ENCODE measurements at places on chromosomes 16 and 17. TPM values are rescaled to one million over a fixed set of nuclear protein-coding genes. Genes with fewer than 3 reads are reported as not detected.

DNA sequence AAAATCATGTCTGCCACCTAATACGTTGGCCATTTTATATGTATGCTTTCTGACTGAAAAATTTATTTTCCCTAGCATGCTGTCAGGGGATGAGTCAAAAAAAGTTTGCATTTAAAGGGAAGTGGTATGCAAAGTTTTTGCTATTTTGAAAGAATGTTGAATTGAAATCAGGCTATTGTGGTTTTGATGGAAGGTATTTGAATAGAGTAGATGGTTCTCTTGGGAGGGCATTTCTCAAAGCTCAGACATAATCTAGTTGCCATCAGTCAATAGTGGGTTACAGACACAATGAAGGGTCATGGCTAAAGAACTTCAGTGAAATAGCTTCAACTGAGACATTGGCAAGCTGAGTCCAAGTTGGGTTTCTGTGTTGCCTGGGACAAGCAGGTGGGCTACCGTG lies 102.4 kb downstream of the MAP2K6 start:
- DNase-seq, result no peak

DNA sequence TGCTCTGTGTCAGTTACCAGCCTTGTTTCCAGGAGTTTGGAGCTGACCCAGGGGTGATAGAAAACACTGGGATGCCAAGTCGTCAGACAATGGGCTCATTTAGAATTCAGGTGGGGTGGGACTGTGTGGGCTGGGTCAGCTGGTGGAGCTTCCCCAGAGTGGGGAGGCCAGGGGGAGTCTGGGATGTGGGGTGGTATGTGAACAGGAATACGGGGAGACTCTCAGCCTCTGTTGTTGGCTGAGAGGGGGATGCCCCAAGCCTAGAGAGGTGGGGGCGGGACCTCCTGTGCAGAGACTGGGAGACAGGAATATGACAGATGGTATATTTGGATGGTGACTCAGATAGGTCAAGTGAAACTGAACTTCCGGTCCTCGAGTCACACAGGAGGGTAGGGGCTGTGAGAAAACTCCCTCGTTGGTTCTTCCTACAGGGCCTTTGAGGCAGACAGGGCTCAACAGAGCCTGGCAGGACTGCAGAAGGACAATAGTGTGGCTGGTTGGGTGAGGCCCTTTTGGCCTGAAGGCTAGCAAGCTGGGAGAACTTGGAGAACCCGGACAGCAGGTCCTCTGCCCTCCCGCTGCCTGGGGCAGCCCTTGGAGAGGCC lies 23.7 kb downstream of the CDH1 start:
- DNase-seq, result no peak

DNA sequence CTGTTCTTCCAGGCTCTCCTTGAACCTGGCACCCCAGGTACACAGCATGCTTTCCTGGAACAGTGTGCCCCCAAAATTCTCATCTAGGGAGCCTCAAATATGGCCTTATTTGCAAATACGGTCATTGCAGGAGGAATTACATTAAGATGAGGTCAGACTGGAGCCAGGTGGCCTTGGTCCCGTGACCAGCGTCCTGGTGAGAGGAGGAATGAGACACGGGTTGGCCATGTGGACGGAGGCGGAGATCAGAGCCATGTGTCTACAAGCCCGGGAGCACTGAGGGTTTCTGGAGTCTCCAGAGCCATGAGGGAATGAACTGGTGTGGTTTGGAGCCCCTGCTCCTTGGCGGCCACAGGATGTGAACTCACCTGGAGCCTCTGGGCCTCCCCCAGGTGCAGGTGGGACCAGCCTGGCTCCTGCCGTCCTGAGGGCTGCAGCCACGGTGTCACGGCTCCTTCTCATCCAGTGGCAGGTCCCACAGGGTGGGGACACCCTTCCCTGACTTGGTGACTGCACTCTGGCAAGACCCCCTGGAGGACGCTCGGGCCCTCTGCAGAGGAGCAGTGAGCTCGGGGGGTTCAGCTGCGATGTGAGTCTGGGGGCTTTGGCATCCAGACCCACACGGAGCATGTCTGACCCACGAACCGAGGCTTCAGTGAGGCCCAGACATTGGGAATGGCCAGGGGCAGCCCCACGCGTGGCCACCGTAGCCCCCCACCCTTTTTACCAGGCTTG lies 21.8 kb upstream of the GNG13 start:
- no peak for DNase-seq

GRCh38 chr17:48137656-48138055 lies 30.1 kb downstream of the SNX11 start:
- DNase-seq, result no peak

DNA sequence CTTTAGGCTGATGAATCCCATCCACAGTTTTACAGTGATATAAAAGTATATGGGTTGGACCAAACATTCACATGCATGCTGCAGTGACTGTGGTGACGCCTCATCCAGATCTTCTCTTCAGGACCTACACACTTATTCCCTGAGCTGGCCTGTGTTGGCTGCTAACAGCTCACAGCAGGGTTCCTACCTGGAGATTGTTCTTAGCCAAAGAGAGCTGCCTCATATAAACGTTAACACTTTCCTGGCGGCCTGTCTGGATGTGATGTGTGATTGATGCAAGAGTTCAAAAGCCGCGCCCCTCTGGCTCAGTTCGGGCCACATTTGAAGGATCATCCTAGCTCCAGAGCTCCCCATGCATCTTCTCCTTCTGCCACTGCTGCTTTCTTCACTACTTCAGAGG lies 93.0 kb upstream of the NETO2 start:
- no peak for DNase-seq

GRCh38 chr17:10421211-10421610 lies 539 bp downstream of the MYH8 start:
- no peak for DNase-seq

DNA sequence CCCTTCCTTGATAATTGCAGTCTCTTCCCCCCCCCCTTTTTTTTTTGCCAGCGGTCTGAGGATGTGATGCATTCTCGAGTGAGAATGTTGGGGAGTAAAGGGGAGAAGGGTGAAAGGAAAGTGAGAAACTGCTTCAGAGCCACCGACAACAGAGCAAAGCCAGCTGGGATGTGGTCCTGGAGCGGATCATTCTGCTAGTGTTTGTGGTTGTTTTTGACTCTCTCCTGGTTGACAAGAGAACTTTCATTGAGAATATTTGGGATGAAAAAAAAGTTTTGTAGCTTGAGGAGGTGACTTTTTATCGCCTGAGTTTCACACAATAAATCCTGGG lies 1.3 kb downstream of the NF1 start:
- DNase-seq, result peak; percentile 40

DNA sequence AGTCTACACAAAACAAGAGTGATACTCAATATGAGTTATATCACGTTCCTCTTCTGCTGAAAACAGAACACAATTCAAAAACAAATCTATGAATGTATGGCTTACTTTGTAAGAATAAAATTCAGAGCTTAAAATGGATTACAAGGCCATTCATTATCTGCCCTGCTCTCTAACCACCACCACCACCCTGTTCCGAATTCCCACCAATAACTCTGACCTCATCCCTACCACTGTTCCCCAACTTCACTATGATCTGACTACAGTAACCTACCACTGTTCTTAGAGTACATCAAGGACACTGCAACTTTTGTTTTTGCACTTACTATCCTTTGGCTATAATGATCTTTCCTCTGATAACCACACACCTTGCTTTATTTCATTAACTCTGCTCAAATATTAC lies 21.3 kb downstream of the FBXL20 start:
- no peak for DNase-seq

DNA sequence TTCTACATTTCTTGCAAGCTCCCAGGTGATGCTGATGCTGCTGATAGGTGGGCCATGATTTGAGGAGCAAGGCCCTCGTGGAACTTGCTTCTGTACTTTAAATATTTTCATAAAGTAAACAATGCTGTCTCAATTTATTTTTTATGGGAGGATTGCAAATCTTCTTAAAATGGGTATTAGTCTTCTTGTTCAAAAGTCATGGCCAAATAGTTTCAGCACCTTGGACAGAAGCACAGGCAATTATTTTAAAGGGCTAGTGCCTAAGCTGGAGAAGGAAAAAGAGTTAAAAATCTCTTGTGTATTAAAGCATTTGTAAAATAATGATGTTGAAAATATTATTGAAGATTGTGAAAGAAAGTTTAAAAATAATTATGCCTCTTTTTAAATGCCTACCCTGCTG lies 50.5 kb downstream of the GPR139 start:
- DNase-seq, result peak; percentile 62

DNA sequence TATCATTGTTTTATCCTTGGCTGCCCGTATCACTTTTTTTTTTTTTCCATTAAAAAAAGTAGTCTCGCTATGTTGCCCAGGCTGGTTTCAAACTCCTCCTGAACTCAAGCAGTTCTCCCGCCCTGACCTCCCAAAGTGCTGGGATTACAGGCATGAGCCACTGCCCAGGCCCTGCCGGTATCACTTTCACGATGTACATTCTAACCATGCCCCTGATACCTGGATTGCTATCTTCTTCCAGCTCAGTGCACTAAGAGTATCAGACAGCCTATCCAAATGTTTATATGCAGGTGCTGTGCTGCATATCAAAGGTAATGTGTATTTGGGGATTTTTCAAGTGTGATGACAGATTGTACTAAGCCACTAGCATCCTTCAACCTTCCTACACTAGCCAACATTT lies 14.2 kb downstream of the MOSMO start:
- no peak for DNase-seq

IGFALS gene
- 1.6 TPM for polyA plus RNA-seq

CSH2 gene
- 0.20 TPM for polyA plus RNA-seq

CPPED1 gene
- polyA plus RNA-seq, result 25.8 TPM

TBC1D3 gene
- polyA plus RNA-seq, result not detected

STRADA gene
- polyA plus RNA-seq, result 92.9 TPM

HIC1 gene
- 13.2 TPM for polyA plus RNA-seq
